ENCODE measurements at places on chromosomes 12 and 14.

- no peak for ATAC-seq
These were observed 68.2 kb downstream of the SRGAP1 start for GRCh38 chr12:63912651-63913050.

GRCh38 chr14:72539661-72540315 is 354.1 kb downstream of the DPF3 start:
- ATAC-seq, result no peak

DNA sequence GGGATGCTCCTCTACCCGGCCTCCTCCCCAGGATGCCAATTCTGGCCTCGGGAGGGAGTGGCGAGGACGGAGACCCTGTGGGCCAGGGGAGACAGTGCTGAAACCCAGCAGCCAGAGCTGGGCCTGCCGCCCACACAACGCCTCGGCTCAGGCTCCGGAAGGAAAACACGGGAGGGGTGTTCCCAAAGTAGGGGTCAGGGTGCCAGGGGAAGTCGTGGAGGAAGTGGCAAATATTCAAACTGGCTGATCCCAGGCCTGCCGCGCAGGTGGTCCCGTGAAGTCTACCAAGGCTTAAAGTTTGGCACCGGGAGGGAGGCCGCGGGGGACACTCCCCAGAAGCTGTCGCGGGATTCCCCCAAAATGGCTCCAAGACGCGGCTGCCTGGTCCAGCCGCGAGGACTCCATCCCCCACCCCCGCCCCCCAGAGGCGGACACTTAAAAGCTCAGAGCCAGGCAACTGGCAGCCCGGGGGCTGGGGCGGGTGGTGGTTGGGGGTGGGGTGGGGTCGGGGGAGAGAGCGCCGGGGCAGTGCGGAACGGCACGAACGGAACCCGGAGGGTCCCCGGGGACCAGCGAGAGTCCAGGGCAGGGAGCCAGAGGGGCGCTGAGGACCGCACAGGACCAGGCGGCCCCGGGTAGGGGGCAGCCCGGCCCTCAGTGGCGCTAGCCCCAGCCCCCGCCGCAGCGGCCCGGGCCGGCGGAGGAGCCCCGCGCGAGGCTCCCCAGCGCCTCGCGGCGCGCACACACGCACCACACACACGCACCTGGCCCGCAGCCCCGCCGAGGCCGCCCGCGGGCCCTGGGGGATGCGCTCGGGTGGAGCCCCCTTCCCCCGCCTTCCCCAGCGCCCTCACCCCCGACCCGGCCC is 20.0 kb downstream of the BEGAIN start:
- no peak for ATAC-seq

DNA sequence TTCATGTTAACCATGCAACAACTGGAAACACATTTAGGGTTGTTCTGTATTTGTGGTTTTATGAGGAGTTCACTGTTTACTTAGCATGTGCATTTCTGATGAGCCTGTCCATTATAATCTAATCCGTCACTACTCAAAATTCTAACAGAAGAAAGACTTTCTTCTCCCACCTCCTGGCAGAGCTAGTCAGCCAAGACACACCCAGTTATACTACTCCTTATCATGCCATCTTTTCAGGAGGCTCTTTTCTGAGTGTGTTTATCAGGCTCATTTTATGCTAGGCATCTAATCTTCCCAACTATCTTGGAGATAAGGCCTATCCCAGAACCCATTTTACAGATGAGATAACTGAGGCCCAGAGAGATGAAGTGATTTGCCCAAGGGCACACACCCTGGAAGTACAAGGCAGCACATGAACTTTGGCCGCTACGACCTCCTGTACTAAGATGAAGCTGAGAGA is 10.4 kb upstream of the MED13L start:
- no peak for ATAC-seq

GRCh38 chr14:24251880-24252288 is 9.5 kb upstream of the TINF2 start:
- ATAC-seq, result no peak

DNA sequence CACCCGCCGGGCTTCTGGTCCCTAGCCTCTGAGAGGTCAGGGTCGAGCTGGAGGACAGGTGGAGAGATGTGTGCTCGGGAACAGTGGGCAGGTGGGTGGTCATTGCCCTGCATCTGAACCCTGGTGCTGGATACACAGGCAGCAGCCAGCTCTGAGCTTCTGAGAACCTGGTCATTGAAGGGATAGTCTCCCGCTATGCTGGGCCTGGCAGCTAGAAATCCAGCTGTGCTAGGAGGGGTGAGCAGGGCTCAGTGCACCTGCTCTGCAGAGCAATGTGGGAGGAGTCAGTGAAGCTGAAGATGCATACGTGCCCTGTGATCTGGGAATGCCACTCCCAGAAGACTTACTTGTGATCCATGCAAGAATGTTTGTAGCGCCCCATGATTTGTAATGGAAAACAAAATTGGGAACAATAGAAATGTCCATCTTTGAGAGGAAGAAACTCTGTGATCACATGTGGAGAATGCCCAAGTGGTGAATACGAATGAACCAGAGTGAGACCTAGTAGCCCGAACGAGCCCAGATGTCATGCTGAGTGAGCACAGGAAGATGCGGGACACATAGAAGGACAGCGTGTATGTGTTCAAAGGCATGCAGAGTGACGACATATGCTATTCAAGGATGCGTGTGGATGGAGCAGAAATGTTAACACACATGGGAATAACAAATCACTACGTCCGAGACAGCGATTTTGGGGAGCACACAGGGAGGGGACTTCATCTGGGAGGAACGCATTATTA is 63.4 kb downstream of the AACS start:
- no peak for ATAC-seq

- no peak for ATAC-seq
These were observed 4.8 kb downstream of the SLC8A3 start for GRCh38 chr14:70183991-70184390.

DNA sequence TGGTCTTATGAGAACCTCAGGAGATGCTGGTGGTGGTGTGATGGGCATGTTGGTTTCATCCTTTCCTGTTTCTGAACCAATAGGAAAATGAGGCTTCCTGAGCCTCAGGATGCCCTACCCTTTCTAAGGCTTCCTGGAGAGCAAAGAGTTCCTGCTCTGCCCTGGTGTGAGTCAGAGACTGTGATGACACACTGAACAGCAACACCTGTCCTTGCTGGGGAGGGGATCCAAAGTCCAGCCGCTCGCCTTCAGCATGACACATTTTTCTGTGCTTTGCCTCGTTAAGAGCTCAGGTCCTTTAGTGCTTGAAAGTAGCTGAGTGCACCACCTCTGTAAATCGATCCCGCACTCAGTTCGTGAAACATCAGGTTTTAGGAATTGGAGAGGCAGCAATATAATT is 116.0 kb downstream of the CACNA1C start:
- no peak for ATAC-seq

DNA sequence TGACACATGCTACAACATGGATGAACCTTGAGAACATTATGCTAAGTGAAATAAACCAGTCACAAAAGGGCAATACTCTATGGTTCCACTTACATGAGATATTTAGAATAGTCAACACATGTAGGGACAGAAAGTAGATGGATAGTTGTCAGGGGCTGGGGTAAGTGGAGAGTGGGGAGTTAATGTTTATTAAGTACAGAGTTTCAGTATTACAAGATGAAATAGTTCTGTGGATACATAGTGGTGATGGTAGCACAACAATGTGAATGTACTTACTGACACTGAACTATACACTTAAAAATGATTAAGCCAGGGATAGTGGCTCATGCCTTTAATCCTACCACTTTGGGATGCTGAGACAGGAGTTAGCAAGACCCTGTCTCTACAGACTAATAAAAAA is 8.7 kb downstream of the NUP107 start:
- no peak for ATAC-seq

GRCh38 chr12:79019672-79020071 is 155.1 kb downstream of the SYT1 start:
- no peak for ATAC-seq

DNA sequence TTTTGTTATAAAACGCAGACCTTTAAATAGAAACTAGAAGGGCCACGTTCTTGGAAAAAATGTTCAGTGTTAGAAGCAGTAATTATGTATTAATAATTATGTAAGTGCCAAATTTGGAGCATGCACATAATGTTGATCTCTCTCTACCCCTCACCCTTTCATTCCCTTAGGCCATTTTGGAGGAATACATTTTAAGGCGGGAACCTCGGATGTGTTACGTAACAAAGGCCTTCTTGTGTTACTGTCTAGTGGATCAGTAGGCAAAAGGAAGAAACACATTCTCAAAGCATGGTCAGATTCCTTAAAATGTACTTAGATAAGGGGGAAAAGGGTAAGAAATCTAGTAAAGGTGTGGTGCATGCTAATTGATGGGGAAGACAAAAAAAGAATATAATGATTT is 52.7 kb downstream of the RASSF3 start:
- no peak for ATAC-seq

- ATAC-seq, result no peak
These were observed 193.8 kb downstream of the SYT1 start for GRCh38 chr12:79058342-79058741.

- ATAC-seq, result no peak
These were observed 163.0 kb upstream of the FRMD6 start for GRCh38 chr14:51488569-51489220.

GRCh38 chr12:953776-954175 is 4.3 kb upstream of the RAD52 start:
- peak; percentile 32 for ATAC-seq

DNA sequence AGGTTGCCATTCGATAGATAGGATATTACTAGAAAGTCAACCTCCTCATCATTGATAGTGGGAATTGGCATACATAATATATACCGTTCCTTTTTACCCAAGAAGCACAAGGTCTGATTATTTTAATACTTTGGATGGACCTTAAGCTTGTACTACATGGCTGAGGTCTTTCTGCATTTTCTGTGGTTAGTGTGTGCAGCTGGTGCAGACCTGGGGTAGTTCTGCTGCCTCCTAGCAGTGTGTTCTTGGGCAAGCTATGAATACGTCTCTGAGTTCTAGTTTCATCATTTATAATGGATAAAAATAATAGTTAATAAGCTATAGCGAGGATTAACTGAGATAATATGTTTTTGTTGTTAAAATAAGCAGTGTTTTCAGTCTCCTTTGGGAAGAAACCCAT is 2.2 kb downstream of the ZDHHC17 start:
- ATAC-seq, result no peak

DNA sequence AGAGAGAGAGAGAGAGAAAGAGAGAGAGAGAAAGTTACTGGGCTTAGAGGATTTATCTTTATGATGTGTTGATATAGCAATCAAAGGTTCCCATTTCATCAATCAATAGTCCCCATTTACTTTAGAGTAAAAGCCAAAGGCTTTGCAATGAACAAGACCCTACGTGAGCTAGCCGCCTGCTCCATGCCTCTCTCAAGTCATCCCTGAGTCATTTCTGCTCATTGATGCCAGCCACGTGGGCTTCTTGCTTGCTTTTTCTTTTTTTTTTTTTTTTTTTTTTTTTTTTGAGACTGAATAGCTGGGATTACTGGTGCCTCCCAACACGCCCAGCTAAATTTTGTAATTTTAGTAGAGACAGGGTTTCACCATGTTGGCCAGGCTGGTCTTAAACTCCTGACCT is 70.9 kb downstream of the GPR135 start:
- ATAC-seq, result no peak

DNA sequence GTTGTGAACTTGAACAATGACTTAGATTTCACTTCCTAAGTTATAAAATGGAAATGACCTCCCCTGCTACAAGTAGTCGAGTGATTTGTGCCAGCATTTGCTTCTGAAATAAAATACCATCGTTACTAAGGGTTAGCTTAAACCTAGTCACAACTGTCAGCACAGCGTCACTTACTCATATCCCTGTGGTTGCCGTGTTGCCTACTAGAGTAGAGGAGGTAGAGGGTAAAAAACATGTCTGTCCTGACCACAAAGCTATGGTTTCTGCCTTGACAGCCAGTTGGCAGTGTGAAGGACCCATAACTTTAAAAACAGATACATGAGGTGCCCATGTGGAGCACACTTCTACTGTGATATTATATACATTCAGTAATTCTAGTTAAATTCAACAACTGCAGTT is 234.2 kb upstream of the RGS6 start:
- peak; percentile 58 for ATAC-seq

GRCh38 chr12:2958432-2959191 is 585 bp upstream of the TEAD4 start:
- ATAC-seq, result no peak

DNA sequence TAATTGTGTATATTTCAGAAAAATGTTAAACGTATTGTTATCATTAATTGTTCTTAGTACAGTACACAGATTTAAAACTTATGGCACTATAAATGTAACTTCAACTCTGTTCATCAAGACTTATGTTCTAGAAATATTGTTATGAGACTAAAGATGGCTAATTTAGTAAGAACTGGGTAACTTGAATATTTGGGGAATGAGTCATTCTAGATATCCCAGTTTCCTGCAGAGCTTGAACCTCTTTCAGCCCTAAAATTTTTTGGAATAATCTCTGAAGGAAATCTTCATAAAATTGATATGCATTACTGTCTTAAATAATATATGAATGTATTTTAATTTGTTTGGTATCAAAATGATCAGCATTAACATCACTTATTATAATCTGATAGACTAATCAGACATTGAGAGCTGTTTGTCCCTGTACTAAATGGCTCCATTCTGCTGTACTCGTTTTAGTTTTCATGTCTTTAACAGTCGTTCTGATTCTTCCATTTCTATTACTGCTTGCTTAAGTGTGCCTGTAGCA is 87.1 kb downstream of the VEZT start:
- ATAC-seq, result no peak

DNA sequence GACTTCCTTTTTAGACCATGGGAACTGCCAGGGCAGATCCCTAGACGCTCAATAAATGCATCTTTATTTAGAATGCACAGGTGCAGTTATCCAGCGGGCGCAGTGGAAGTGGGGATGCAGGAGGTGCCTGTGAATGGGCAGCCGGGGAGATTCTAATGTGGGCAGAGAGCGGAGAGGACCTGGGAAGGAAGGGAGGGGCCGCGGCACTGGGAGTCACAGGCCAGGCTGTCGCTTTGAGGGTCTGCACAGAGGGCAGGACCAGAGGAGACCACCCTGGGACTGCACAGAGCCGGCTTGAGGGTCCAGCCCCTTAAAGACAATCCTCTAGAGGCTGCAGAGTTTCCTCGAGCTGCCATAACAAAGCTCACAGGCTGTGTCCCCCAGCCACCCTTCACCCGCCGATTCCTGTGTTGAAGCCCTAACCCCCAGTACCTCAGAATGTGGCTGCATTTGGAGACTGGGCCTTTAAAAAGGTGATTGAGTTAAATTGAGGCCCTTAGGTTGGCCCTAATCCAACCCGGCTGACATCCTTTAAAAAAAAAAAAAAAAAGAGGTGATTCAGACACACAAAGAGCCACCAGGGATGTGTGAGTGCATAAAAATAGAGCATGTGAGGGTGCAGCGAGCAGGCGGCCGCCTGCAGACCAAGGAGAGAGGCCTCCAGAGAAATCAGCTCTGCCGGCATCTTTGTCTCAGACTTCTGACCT is 44.4 kb upstream of the PPP2R5C start:
- no peak for ATAC-seq

All from activated CD4-positive, CD25-positive, alpha-beta regulatory T cell treated with anti-CD3 and anti-CD28 coated beads, Interleukin-2, amount 50 U/mL, for 24 hours (primary cell).